ENCODE measurements at places on chromosomes 3 and 15. TPM values are rescaled to one million over a fixed set of nuclear protein-coding genes. Genes with fewer than 3 reads are reported as not detected.

MEIS2 gene
- total RNA-seq = 30.7 TPM

ARPP19 gene
- 83.3 TPM for total RNA-seq

SRGAP3 gene
- 2.2 TPM for total RNA-seq

PLA1A gene
- not detected for total RNA-seq

TJP1 gene
- 56.1 TPM for total RNA-seq

Data from epithelial cell of alveolus of lung (primary cell).